ENCODE measurements at places on chromosomes 11 and 22. TPM values are rescaled to one million over a fixed set of nuclear protein-coding genes. Genes with fewer than 3 reads are reported as not detected.

Gene DEUP1
- 1.2 TPM for polyA plus RNA-seq

Gene HBG2
- 2,538 TPM for polyA plus RNA-seq

Gene TTC17
- 106 TPM for polyA plus RNA-seq

DNA sequence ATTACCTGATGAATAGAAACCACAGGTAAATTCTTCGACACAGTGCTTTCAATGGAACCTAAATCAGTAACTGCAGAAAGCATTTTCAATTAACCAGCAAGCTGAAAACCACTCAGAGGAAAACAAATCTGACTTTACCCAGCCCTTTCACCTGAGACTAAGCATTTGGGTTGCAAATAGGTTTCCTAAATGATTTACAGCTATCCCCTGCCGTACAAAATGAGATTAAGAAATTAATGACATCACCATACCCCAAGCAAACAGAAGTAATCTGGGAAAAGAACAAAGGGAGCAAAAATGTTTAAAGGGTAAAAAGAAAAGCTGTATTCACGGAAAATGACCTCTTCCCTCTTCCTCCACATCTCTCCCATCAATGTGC, 584 bp downstream of the NOX4 start:
- DNase-seq: no peak

GRCh38 chr11:65764434-65764833, 16.3 kb downstream of the AP5B1 start:
- DNase-seq: no peak

DNA sequence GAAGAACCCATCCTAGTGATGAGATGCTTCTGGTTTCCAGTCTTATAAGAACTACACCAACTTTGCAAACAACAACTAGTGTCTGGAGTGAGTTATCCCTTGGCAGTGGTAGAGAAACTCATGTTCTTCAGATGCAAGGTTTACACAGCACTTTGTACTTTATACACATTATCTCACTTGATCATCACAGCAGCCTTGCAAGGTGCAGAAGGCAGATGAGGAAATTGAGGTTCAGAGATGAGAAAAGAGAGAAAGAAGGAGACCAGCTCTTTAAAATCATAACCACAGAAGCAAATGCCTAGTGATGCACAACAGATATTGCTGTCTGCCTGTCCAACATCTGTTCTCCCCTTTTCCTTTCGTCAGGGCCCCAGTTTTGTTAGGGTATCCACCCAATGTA, 16.7 kb upstream of the CD44 start:
- DNase-seq: no peak
